Activated CD4-positive, alpha-beta memory T cell treated with anti-CD3 and anti-CD28 coated beads for 36 hours (primary cell): ENCODE measurements at places on chromosomes 1 and 21. TPM values are rescaled to one million over a fixed set of nuclear protein-coding genes. Genes with fewer than 3 reads are reported as not detected.

The ZBED6 gene
- 20.4 TPM for total RNA-seq

GRCh38 chr1:145992502-145992936 lies 3.9 kb downstream of the TXNIP start:
- no peaks in the 10 kb centered on the region for H3K27me3 ChIP-seq
- DNase-seq = no peak
- H3K27ac ChIP-seq = peak overlapping the region; percentile 92
- peaks cover 56% of the 10 kb centered on the region for H3K4me1 ChIP-seq
- peaks cover 38% of the 10 kb centered on the region for H3K36me3 ChIP-seq
- peak overlapping the region; percentile 88 for H3K4me3 ChIP-seq

GRCh38 chr1:244636488-244637259 lies 16.3 kb upstream of the DESI2 start:
- H3K27ac ChIP-seq = no peak overlapping the region
- no peak for DNase-seq
- H3K4me3 ChIP-seq = no peak overlapping the region
- peaks cover 10% of the 10 kb centered on the region for H3K27me3 ChIP-seq

The FAM20B gene
- 39.2 TPM for total RNA-seq

DNA sequence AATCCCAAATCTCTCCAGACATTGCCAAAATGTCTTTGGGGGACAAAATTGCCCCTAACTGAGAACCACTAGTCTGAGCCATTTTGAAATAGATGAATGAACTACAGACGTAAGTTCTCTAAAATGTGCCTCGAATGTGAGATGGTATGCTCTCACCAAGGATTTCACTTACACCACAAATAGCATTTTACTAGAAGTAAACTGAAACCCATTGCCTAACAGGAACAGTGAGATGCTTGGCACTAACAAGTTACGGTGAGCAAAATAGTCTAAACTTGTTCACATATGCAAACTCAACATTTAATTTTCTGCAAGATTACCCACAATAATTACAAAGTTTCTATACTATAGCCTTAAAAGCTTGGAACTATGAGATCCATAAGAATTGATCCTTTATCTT lies 343.6 kb upstream of the ESRRG start:
- DNase-seq = no peak
- no peak overlapping the region for H3K4me3 ChIP-seq
- H3K27ac ChIP-seq = no peak overlapping the region
- H3K36me3 ChIP-seq = no peaks in the 10 kb centered on the region
- H3K27me3 ChIP-seq = no peaks in the 10 kb centered on the region

DNA sequence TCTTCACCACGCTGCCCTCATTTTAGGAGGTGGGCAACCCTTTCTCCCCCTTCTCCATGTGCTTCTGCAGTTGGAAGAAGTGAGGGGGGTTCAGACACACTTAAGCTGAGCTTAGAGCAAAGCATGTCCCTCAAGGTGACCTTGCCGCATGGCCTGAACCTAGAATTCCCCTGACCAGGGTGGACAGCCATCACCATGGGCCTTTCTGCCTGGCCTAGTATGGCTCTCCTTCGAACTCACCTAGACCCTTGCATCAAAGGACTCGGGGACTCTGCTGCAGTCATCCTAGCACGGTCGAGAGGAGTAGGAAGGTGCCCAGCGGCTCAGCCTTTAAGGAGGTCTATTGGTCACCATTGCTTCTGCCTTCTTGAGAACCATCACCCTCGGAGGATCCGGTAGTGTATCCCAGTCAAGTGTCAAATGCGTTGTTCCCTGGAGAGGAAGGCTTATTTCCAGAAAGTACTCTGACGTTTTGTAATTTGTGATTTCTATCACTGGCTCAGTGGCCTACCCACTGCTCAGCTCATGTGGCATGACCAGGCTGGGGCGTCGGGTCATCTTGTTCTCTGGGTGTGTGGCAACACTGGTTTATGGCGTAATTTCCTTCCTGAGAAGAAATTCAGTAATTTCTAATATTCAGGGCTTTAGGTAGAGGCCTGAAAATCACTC lies at the start of gene KCNE1:
Gene KCNE1 (minus strand): TSS at position 424 of the 669 bp plus-strand sequence. CDS start 62,576 bp downstream, outside the sequence.
- DNase-seq = no peak
- H3K27ac ChIP-seq = no peak within 1 kb of the TSS
- H3K4me1 ChIP-seq = peaks cover 3% of the 10 kb centered on the region
- H3K4me3 ChIP-seq = no peak within 1 kb of the TSS
- H3K36me3 ChIP-seq = no peaks in the 10 kb centered on the region
- no peaks in the 10 kb centered on the region for H3K27me3 ChIP-seq

The MARCKSL1 gene
- total RNA-seq = 13.1 TPM

- H3K27me3 ChIP-seq = no peaks in the 10 kb centered on the region
- H3K27ac ChIP-seq = no peak overlapping the region
Measured at GRCh38 chr1:46284597-46285564, 18.5 kb downstream of the LRRC41 start.

The AMY1B gene
- total RNA-seq = not detected
